AG10803 (cell line): ENCODE measurements at places on chromosomes 12 and 14.

DNA sequence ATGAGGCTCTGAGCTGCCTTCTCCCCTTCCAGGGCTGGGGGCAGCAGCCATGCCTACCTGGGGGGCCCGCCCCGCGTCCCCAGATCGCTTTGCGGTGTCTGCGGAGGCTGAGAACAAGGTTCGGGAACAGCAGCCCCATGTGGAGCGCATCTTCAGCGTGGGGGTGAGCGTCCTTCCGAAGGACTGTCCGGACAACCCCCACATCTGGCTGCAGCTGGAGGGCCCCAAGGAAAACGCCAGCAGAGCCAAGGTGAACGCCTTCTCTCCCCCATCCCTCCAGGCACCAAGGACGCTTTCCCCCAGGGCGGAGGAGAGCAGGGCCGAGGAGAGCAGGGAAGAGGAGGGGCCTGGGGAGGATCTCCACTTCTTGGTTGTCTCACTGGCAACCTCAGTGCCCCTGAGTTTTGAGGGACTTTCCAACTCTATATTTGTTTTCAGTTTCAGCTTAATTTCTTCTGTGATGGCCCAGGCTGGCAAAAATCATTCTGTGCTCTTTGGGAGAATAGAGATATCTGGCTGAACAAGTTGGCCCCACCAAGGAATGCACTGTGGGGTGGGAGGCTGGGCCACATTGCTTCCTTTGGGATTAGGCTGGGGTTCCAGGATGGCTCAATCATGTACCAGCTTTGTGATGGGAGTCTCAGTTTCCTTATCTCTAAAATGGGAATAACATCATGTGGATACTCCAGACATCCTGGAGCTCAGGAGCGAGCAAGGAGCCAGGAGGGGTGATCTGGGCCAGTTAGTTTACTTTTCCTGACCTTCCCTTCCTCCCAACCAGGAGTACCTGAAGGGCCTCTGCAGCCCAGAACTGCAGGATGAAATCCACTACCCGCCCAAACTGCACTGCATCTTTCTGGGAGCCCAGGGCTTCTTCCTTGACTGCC, 1.2 kb downstream of the KHNYN start:
- DNase-seq = peak; percentile 74

GRCh38 chr12:46958599-46959290, 120.7 kb upstream of the PCED1B start:
- DNase-seq = no peak

DNA sequence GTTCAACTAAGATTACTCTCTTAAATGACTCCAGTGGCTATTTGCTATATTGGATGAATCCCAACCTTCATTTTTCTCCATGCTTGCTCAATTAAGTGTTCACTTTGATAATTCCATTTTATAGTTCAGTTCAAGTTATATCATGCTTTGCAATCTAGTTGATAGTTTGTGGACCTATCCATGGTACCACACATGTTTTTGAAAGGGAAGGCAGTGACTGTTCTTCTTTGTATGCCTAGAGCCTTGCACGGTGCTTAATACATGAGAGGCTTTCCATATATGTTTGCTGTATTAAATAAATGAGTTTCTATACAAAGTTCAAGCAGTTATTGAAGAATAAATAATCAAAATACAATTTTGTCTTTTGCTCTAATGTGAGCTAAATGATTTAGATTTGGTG, 391.3 kb downstream of the NELL2 start:
- no peak for DNase-seq

DNA sequence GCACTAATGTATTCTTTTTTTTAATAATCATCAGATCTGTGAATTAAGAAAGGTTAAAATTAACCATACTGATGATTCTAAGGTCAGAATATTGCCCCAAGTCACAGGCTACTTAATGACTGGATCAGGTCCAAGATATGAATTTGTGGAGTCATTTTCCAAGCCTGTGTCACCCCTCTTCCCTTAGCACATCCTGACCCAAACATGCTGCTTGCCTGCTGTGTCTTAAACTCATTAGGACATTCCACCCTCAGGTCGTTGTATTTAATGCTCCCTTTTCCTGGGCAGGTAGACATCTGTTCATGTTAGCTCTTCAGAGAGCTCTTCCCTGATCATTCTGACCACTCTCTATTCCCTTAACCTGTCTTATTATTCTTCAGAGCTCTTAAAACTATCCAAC, 463.5 kb upstream of the PDE3A start:
- no peak for DNase-seq

DNA sequence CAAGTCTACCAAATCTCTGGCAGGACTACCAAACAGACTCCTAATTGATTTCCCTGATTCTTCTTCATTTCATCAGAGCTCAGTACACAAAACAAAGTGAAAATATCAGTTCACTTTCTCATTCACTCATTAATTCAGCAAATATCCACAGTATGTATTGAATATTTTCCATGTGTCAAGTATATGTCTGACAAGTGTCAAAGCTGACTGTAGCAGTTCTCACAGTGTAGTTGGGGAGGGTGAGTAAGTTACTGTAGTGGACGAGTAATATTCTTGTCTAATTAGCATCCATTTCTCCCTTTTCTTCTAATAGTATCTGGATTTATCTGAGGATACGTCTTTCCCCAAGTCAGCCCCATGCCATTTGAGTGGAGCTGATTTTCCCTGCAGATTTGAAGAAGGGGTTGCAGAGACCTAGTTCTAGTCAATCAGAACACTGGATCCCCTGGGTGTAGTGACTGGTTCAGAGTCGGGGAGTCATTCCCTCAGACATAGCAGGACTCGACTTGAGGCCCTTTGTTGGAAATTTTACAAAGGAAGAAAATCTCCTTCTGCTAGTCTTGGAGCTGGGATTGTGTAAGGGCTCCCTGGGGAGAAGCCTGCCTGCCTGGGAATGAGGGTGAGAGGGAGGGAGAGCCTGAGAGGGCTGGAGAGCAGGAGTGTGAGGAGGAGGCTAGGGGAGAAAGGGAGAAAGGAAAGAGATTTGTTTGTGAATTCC, 51.4 kb downstream of the GRIP1 start:
- DNase-seq = peak; percentile 50

GRCh38 chr12:125228519-125229260, 163.5 kb downstream of the AACS start:
- DNase-seq = no peak

DNA sequence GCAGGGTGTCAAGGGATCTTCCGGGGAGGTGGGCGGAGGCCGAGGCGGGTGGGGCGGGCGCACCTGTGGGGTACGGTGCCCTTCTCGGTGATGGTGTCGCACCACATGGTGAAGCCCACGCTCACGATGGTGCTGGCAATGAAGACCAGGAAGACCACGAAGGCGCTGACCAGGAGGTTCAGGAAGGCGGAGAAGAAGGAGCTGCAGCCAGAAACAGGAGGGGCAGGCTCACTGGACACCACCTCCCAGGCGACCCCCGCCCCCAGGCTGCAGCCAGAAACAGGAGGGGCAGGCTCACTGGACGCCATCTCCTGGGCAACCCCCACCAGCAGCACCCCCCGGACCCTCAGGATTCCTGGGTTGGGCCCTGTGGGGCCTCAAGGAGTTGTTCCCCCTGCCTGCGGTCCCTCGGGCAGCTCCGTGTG, 7.6 kb downstream of the TMEM179 start:
- no peak for DNase-seq

- DNase-seq = no peak
These were observed 1749.6 kb upstream of the FLRT2 start for GRCh38 chr14:83780321-83780720.

DNA sequence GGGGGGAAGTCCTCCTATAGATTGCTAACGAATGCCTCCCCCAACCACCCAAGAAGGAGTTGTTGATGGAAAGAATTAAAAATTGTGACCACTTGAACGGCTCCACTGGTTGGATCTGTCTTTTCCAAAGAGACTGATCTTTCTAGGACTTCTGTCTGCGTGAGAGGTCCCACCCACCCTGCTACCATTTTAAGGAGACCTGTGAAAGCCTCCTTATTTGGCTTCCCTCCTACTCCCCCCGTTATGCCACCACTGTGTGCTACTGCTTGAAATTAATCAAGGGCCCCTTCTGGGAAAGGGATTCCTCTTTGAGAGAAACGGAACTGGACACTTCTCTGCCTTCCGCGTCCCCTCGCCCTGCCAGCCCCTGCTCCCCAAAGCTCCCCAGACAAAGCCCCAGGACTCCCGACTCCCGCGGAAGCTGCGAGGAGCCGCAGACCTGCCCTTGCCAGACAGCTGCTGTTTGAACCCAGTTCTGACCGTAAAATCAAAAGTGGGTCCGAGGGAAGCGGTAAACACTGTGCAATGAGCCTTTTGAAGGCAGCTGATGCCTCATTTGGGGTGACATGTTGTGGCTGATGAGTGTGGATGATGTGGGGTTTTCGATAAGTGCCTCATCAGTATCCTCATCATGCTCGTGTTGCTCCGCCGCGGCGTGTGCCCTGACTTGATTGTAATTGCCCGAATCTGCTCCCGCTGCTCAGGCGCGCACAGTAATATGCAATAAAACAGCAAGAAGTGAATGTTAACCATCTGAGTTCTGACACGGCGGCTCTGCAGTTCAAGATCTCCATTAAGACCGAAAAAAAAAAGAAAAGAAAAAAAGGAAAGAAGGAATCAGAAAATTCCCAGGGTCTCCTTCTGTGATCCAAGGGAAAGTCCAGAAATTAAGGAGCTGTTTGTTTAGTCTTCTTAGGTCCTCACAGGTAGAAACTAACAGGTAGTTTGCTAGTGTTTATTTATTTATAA, 48.2 kb downstream of the MBIP start:
- peak; percentile 5 for DNase-seq

- DNase-seq = peak; percentile 54
These were observed 61.5 kb downstream of the LGMN start for GRCh38 chr14:92686900-92687427.
